Stromal cell of bone marrow (primary cell): ENCODE measurements at places on chromosomes 12 and 14.

GRCh38 chr14:60102389-60102788 is 10.7 kb downstream of the PCNX4 start:
- DNase-seq: peak; percentile 76

- DNase-seq: no peak
These were observed 130.8 kb upstream of the CNTN1 start for GRCh38 chr12:40561395-40561966.

GRCh38 chr14:99188731-99189191 is 83.2 kb downstream of the BCL11B start:
- DNase-seq: no peak

DNA sequence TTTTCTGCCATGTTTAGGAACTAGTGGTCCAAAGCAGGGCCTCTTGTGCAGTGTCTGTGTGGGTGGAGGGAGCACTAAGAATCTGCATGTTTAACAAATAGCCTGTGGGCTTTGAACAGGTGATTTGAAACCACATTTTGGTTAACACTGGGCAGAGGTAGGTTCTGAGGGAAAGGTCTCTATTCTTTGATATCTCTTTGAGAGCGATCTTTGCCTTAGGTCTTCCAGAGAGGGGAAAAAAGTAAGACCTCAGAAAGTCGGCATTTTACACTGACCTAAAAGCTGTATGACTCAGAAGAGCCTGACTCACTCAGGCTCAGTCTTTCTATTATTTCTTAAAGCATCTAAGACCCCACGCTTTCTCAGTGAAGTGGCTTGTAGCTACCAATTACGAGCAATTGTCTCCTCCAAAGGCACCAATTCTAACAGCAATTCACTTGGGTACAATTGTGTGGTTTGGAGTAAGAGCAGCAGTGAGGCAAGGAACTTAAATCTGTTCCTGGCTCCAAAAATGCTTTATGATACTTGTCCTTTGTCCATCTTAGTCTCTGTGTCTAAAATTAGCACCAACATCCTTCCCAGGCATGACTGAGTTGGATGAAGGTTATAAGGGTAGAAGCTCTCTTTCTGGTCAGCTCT is 8.8 kb downstream of the EIF2B2 start:
- peak; percentile 91 for DNase-seq

DNA sequence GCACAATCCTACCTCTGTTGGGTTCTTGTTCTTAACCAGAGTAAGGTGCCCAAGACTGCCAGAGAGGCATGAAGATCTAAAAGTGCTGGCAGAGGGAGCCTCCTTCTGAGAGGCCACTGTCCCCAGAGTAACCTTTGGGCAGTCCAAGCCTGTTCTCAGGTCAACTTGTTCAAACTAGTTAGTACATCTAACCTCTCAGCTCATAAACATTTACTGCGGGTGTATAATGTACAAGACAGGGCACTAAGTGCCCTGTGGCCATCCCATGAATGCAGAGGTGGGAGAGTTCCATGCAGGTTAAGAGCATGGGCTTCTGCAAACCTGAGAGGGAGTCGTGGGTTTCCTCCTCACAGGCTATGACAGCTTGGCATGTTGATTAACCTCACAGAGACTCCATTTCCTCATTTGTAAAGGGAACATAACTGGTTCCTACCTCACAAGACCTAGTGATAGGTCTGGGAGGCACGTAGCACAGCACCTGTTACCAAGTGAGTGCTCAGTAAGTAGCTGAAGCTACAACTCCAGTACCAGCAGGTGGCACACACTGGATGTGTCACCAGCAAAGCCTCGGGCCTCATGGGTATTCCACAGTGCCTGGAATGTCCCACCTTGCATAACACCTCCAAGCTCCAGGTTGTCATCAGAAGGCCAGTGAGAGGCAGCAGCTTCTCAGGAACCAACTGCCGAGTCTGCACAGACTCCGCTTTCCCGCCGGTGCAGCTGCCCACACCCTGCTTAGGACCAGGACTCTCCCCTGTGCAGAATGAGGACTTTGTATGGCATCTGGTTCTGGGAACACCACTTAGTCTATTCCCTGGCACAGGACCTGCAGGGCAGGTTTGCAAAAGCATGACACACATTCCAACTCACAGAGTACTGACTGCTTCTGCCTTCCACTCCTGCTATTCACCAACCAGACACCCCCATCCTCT is 4.4 kb downstream of the VDR start:
- no peak for DNase-seq

DNA sequence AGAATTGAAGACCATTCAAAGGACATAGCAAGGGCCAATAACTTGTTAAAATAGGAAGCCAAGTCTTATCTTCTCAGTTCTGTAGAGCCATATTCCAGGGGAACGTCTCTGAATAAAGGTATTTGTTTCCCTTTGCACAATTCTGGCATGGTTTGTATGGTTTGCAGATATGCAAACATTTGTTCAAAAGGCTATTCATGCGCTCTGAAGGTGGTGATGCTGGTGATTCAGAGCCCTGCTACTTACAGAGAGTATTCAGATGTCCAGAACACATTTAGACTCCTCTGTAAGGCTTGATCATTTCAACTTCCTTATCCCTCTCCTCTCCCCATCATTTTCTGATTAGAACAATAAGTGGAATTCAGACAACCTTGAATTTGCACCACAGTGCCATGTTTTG is 35.9 kb downstream of the SLC4A8 start:
- no peak for DNase-seq

GRCh38 chr12:25248137-25248536 is 2.6 kb downstream of the KRAS start:
- no peak for DNase-seq

GRCh38 chr14:87483271-87484260 is 509.4 kb downstream of the GALC start:
- no peak for DNase-seq

GRCh38 chr12:67220065-67220464 is 49.1 kb upstream of the CAND1 start:
- DNase-seq: no peak

GRCh38 chr12:128318946-128319345 is 52.0 kb downstream of the TMEM132C start:
- DNase-seq: no peak

- DNase-seq: no peak
These were observed 45.5 kb downstream of the ATF7IP start for GRCh38 chr12:14410841-14411569.

DNA sequence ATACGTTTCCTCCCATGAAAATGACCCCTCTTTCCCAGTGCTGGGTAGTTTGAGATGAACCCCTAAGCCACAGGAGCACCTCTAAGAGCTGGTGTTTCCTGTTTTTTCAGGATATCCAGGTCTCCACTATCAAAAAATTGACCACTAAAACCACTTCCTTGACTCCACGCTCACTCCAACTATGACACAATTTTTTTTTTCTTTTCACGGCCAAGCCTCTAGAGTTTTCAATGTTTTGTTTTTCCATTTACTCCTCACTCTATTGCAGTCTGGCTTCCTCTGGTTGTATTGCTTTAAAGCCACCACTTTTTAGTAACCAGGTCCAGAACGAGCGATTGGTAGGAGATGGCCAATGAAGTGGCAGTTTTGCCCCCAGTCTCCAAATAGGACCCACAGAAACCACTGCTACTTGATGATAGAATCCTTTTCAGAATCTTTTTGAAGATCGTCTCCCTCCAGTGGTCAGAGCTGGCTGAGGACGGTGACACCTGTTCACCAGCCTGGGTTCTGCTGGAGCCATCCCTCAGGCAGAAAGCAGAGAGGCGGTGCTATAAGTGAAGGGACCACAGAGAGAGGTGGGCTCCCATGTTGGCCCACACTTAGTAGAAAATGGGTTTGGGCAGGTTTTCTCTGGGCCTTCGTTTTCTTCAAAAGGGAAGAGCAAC is 454.4 kb downstream of the VRK1 start:
- no peak for DNase-seq

- DNase-seq: no peak
These were observed 43.2 kb upstream of the TUNAR start for GRCh38 chr14:95833429-95833828.

- DNase-seq: no peak
These were observed 6.7 kb downstream of the TESPA1 start for GRCh38 chr12:54977857-54978256.
